ENCODE measurements at places on chromosomes 16 and 17.

- DNase-seq = no peak
Measured at GRCh38 chr17:8537734-8538133, 92.8 kb downstream of the MYH10 start.

- no peak for DNase-seq
Measured at GRCh38 chr17:36188891-36189306, 7.7 kb downstream of the CCL3L1 start.

- DNase-seq = no peak
Measured at GRCh38 chr16:27177031-27177774, 26.1 kb upstream of the KDM8 start.

DNA sequence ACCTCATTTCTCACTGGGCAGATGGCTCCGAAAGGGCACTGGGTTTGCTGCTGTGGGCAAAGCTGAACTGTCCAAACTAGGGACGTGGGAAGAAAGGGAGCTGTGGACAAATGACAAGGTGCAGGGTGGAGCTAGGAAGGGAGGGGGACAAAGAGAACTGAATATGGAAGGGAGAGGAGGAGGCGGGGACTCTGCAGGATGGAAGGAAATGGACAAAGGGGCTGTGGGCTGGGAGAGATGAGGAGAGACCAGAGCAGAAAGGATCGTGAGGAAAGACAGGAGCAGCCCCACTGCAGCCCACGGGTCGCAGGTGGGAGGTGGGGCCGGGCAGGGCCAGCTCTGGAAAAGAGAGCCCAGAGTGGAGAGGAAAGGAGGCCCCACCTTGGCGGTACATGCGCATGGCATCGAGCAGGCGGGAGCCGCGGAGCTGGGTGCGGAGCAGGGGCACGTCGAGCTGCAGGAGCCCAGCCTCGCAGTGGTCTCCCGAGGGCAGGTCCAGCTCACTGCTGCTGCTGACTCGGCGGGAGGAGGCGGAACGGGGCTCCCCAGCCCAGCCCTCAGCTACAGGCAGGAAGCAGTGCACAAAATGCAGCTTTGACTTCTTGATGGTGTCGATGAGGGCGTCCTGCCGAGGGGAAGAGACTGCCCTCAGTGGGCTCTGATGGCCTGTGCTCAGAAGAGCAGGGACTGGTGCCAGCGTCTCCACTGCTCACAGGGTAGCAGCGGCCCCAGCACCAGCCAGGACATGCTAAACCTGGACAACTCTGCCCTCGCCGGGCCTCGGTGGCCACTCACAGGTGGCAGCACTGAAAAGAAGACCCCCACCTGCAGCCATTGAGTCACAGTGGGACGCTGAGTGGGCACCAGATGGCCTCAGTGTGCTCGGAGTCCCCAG, 66.8 kb downstream of the PIPOX start:
- no peak for DNase-seq

DNA sequence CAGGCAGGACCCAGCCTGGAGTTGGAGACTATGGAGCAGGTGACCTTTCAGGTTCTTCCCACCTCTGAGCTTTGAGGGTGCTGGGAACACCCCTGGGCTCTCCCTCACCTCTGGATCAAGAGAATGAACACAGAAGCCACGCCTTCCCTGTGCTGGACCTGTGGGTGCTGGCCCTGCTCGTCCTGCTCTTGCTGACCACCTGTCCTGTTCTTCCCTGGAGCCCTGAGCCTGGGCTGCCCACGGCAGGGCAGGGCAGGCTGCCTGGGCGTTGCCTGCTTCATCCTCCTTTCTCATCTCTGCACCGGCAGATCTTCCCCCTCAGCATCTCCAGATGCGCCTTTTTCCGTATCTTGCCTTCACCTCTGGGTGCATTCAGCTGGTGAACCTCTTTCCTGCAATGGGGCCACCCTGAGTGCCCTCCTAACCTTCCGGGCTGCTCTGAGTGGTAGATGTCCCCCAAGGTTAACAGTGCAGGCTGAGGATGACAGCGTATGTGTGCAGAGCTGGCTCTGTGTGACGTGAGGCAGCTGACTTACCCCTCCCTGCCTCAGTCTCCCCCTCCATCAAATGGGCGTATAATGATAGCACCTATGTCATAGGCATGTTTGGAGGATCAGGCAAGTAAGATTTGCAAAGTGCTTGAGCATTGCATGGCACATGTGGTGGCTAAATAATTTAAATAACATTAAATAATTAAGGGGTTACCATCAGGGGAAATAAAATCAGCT, 225.8 kb upstream of the CIBAR2 start:
- no peak for DNase-seq

DNA sequence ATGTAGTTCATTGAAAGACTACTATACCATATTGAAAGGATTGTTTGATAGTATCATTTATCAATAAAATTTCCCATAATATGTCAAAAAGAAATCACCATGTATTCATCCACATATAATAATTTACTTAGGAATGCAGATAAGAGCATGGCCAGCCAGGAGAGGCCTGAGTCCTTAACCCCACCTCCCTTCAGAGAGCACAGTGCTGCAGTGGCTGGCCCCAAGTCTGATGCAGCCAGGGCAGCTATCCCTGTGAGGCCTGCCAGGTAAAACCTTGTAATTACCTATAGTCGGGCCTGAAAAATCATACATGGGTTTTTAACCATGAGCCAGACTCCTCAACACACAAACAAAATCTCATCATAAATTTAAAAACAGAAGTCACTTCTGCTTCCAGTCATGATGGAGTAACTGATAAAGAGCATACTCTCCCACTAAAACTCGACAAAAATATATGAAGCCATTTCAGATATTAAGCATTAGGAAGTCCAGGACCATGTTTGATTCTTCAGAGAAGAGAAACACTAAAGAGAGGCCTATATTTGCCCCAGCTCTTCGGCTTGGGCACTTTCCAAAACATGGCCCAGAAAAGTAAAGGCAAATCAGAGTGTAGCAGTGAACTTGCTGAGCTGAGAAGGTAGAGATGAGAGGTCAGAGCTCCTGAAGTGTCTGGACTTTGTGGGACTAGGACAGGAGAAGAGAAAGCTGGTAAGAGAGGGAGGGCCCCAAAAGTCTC, 40.9 kb upstream of the CCNF start:
- DNase-seq = no peak

DNA sequence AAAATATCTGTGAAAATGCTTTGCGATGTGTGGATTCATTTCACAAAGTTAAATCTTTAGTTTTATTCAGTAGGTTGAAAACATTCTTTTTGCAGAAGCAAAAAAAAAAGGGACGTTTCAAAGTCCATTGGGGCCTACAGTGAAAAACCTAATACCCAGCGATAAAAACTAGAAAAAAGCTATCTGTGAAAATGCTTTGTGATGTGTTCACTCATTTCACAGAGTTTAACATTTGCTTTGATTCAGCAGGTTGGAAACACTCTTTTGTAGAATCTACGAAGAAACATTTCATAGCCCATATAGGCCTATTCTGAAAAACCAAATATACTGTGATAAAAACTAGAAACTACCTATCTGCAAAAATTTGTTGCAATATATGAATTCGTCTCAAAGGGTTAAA, 113.6 kb upstream of the WSB1 start:
- DNase-seq = no peak

DNA sequence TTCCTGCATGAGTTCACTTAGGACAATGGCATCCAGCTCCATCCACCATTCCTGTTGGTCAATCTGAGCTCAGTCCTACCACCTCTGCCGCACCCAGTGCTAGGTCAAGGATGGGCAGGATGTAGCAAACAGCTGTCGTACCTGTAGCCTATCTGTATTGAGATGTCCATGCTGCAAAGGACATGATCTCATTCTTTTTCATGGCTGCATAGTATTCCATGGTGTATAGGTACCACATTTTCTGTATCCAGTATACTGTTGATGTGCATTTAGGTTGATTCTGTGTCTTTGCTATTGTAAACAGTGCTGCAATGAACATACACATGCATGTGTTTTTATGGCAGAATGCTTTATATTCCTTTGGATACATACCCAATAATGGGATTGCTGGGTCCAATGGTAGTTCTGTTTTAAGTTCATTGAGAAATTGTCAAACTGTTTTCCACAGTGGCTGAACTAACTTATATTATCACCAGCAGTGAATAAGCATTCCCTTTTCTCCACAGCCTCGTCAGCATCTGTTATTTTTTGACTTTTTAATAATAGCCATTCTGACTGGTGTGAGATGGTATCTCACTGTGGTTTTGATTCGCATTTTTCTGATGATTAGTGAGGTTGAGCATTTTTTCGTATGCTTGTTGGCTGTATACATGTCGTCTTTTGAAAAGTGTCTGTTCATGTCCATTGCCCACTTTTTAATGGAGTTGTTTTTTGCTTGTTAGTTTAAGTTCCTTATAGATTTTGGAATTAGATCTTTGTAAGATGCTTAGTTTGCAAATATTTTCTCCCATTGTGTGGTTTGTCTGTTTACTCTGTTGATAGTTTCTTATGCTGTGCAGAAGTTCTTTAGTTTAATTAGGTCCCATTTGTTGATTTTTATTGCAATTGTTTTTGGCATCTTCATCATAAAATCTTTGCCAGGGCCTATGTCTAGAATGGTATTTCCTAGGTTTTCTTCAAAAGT, 7.2 kb upstream of the MRTFB start:
- no peak for DNase-seq

DNA sequence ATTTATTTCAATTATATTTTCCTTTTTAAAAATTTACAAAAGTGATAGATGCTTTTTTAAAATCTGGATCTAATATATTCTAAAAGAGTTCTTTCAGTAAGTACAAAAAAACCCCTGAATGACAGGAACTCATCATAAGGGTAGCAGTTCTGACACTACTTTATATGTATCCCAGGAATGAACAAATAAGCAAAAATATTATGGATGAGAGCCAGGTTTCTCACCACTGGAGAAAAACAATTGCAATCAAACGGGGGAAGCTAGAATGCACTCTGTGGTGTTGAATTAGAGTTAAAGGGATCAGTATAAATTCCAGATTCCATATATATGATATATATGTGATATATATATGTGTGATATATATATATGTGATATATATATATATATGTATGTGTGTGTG, 23.2 kb upstream of the NDRG4 start:
- DNase-seq = no peak

- DNase-seq = no peak
Measured at GRCh38 chr17:49963626-49964302, 5.2 kb upstream of the DLX4 start.

DNA sequence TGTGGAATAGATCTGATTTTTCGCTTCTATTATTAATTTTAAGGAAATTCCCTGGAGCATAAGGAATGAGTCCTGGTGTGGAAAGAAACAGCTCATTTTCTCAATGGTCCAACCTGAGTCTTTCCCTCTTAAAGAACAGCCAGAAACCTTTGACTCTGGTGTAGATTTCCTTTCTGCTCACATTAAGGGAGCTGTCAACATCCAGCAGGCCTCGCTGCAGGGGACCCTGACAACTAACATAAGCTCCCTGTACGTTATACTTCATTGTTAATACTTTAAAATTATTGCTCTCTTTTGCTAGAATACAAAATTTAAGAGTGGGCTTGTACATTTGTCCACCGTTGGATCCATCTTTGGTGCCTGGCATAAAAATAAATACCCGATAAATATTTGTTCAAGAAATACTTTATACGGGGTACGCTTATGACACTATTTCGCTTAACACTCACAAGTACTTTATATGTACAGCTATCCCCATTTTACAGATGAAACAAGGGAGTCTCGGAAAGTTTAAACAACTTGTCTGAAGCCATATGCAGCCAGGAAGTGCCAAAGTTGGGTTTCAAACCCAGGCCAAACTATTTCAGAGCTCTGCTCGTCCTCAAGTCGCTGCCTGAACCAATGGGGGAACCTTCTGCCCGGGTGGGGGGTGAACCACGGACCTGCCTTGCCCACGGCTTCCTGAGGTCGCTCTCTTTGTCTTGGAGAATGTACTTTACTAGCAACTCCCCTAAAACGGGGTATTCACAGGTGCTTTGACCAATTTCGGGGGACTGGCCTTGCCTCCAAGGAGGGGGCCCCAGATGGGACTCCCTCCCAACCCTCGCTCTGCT, 611 bp downstream of the SMARCE1 start:
- no peak for DNase-seq

DNA sequence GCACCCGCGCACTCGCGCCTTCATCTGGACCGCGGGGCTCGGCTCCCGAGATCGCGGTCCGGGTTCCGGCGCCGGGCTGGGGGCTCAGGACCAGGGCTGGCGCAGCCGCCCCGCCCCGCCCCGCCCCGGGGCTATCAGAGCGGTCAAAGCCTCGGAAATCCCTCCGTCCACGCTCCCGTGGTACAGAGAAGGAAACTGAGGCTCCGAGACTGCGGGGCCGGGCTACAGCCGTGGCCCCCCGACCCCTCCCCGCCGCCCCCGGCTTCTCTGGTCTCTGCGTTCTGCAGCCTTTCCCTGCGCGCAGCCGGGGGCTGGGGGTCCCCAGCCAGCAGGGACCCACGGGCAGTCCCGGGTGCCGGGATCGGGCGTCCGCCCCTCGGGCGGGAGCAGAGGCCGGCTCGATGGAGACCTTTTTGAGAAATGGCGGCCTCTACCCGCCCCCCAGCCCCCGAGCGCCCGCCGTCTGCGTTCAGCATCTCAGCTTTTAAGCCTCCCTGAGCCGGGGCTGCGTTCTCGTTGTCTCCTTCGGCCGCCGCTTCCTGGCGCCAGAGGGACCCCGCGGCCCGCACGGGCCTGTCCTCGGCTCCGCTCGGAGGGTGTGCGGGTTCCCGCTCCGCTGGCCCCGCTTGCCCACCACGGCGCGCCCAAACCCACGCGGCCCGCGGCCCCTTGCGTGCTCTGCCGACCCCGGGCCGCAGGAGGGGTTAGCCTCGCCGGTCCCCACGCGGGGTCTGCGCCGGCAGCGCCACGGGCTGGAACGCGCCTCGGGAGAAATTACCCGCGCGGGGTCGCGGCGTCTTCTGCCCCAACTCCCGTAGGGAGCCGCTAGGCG, 1.5 kb upstream of the NPTX1 start:
- DNase-seq = peak; percentile 55

- DNase-seq = no peak
Measured at GRCh38 chr17:3630781-3631180, 5.3 kb downstream of the SHPK start.

- peak; percentile 89 for DNase-seq
Measured at GRCh38 chr17:17752089-17752820, 71.0 kb downstream of the RAI1 start.

GRCh38 chr17:56141046-56141839, 12.0 kb upstream of the ANKFN1 start:
- no peak for DNase-seq

DNA sequence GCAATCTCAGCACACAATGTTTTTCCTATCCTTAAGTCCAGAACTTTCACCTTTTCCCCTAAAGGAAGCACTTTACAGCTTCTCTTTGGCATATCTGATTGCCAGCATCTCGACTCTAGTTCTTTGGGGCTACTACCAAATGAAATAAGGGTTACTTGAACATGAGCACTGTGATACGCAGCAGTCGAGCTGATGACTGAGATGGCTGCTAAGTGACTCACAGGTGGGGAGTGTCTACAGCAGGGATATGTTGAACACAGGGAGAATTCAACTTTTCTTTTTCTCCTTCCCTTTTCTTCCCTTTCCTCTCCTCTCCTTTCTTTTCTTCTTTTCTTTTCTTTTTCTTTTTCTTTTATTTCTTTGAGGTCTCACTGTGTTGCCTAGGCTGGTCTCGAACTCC, 334.8 kb downstream of the MAF start:
- DNase-seq = no peak

Data from NCI-H510A (cell line).